ENCODE measurements at places on chromosomes 2 and 18. TPM values are rescaled to one million over a fixed set of nuclear protein-coding genes. Genes with fewer than 3 reads are reported as not detected.

GRCh38 chr2:234691214-234691575, 194.3 kb upstream of the ARL4C start:
- no peak for DNase-seq

DNA sequence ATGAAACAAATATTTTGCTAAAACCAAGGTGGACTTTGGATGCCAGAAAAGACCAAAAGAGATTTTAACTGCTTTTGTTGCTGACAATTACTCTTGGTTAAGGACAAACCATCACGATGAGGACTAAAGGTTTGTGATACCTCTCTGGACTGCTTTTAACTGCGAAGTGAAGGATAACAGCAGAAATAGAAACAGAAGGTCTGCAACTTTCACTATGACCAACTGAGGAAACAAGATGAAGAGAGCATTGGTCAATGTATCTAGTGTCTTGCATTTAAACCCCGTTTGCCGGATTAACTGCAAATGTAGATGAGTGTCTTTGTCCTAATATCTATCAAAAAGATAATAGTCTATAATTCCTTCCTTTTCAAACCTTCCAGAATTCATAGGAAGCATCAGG, 541.7 kb downstream of the ERBB4 start:
- no peak for DNase-seq

GRCh38 chr2:223328578-223328977, 273.6 kb downstream of the SCG2 start:
- DNase-seq, result no peak

The CAPN10 gene
- 22.1 TPM for total RNA-seq

GRCh38 chr2:72923833-72924352, 6.6 kb downstream of the EMX1 start:
- no peak for DNase-seq

- no peak for DNase-seq
Observed at GRCh38 chr2:60821587-60822302, 59.6 kb upstream of the REL start.

- no peak for DNase-seq
Observed at GRCh38 chr18:31197676-31198075, 35.0 kb upstream of the DSC1 start.

DNA sequence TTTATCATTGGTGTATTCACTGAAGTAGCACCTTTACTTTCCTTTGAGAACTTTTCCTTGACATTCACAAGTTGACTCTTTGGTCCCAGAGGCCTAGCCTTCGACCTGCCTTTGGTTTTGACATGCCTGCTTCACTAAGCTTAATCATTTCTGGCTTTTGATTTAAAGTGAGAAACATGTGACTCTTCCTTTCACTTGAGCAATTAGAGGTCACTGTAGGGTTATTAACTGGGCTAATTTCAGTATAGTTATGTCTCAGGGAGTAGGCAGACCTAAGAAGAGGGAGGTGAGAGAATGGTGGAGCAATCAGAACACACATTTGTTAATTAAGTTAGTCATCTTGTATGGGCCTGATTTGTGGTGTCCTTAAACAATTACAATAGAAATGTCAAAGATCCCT, 1040.7 kb upstream of the SLC39A10 start:
- no peak for DNase-seq

- no peak for DNase-seq
Observed at GRCh38 chr2:166675553-166675952, 181.5 kb upstream of the SCN7A start.

The HOXD13 gene
- not detected for total RNA-seq

- DNase-seq, result peak; percentile 29
Observed at GRCh38 chr2:113734185-113734584, 22.3 kb downstream of the SLC35F5 start.

- no peak for DNase-seq
Observed at GRCh38 chr2:44943031-44943692, 1.7 kb downstream of the SIX3 start.

DNA sequence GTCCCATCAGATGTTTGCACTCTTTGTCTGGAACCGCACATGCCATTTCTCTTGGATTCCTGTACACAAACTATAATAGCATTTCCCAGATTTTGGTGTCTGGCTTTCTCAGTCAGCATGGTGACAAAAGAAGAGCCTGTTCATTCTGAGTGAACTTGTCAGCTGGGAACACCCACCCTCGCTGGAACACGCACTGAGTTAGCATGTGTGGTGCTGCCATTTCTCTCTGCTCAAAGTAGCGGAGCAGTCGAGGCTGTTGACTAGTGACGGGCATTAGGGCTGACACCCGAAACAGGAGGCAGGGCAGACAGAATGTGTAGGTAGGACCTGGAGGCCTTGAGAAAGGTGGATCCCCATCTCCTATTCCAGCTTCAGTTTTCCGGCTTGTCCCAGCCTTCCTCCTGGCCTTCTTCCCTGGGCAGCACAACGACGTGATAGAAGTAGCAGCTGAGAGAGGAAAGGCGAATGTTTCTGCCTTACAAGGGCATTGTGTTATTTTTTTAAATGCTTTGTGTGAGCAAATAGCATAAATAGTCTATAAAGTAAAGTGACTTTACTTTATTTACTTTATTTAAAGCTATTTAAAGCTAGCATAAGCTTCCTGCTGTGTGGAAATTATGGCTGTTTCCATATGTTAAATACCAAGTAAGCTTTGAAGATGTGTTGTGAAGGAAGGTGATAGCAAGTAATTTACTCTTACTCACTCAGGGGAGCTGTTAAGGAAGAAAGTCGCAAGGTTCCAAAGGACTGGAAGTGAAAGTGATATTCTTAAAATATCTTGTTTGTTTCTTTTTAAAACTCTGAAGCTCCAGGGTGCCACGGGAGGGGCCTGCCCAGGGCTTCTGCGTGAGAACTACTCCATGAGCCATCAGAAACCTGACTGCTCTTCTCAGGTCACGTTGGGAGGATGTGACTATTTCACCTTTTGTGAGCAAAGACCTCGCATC, 272.6 kb downstream of the NEDD4L start:
- peak; percentile 49 for DNase-seq

GRCh38 chr2:8671802-8672201, 10.1 kb upstream of the ID2 start:
- DNase-seq, result no peak

The CCDC85A gene
- not detected for total RNA-seq

DNA sequence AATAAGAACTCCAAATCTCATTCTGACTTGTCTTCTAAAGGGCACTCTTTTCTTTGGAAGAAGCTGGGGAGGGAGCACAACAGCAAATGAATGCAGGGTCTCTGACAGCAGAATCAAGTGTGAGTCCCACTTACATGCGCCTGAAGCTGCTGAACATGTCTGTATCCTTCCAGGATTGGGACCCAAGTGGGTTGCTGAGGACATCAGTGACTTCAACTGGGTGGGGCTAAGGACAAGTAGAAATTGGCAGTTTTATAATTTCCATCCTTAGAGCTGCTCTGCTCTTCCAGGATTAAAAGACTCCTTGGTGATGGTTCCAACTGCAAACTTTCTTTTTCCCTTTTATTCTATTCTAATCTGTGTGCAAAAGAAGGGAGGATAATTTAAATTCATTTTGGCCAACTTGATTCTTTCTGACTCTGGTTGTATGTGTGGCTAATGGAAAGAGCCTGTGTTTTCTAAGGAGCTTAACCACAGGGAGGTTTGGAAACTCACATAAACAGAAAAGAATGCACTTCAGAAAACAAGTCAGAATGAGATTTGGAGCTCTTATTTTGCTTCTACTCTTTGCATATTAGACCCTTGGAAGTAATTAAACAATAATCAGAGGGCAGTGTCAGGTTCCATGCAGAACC, 20.6 kb downstream of the ANTXR1 start:
- no peak for DNase-seq

The ZNF396 gene
- 1.1 TPM for total RNA-seq

GRCh38 chr2:175330195-175330594, 148.7 kb upstream of the ATP5MC3 start:
- no peak for DNase-seq

DNA sequence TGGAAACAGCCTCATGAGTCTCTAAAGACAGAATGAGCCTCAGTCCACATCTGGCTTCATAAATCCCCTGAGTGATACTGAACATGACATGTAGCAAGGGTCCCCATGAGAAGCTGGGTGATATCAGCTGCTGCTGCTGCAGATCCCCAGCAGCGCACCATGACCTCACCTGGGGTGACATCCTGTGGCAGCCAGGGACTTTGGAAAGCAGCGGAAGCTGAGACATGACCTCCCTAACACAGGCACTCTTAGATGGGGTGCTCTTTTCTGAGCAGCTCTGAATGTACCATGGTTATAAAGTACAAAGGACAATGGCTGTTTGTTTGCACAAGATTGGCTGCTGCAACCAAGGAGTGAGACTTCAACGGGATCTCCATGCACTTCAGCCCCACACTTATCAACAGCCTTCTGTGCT, 74.7 kb upstream of the TMEM200C start:
- peak; percentile 35 for DNase-seq

GRCh38 chr2:15074751-15075700, 442.5 kb downstream of the LRATD1 start:
- no peak for DNase-seq

DNA sequence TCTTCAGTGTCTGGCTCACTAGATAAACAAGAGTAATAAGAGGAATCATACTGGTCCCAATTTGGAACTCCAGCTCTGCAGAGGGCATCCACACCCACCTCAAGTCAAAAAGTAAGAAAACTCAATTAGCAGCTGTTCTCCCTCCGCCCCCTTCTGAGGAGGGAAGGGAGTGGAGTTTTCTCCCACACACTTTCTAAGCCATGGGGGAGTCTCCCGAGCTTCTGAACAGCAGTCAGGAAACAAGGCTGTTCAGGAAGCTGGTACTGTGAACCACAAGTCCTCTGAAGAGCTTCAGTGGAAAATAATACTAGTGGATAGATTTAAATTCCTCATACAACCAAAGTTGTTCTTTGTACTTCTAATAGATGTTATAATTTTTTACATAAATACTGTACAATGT, 32.9 kb upstream of the SPTBN1 start:
- DNase-seq, result no peak

GRCh38 chr18:8623549-8624106, 14.4 kb downstream of the RAB12 start:
- DNase-seq, result no peak

GRCh38 chr2:105397953-105398335, 907 bp downstream of the FHL2 start:
- DNase-seq, result no peak

- DNase-seq, result no peak
Observed at GRCh38 chr2:209974576-209974975, 27.9 kb upstream of the RPE start.

The TCF7L1 gene
- total RNA-seq, result not detected

- no peak for DNase-seq
Observed at GRCh38 chr2:210299866-210300373, 15.1 kb downstream of the MYL1 start.

- DNase-seq, result no peak
Observed at GRCh38 chr18:75158465-75159237, 50.3 kb downstream of the PTGR3 start.

DNA sequence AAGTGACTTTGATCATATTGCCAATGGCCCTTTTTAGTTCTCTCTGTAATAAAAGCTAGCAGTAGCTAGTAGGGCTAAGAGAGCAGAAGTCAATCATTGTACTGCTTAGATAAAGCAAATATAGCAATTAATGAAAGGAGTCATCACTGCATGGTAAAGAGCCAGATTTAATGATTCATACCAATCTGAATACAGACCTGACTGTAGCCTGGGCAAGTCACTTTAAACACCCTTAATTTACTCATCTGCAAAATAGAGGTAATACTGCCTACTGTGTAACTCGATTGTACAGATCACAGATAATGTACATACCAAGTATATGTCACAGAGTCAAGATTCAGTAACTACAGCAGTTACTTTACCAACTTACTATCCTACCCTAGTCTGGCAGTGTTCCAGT, 63.6 kb downstream of the ASXL2 start:
- DNase-seq, result no peak

DNA sequence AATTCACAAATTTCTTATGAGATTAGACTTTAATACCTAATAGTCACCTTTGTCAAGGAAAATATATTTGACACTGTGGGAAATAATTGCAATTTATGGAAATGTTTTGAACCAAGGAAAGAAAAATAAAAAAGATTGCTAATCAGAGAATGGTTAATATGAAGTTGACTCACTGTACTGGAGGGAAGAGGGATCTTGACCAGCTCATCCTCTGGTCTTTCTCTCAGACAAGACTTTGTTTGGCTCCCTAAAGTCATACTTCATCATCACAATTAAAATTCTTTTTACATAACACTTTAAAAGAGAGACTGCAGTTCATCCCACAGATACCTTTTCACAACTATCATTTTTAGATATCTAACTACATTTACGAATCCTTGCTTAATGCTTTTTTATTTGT, 538.5 kb upstream of the ZEB2 start:
- no peak for DNase-seq

The SKOR2 gene
- total RNA-seq, result 0.21 TPM

The DTNA gene
- 0.53 TPM for total RNA-seq
